H4 (cell line): ENCODE measurements at places on chromosomes 7 and 10. TPM values are rescaled to one million over a fixed set of nuclear protein-coding genes. Genes with fewer than 3 reads are reported as not detected.

The ATG9B gene
- total RNA-seq, result 0.17 TPM in 1 of 2 replicates, not detected in the other

The FGFBP3 gene
- total RNA-seq, result 0.21 and 0.45 TPM in 2 replicates

DNA sequence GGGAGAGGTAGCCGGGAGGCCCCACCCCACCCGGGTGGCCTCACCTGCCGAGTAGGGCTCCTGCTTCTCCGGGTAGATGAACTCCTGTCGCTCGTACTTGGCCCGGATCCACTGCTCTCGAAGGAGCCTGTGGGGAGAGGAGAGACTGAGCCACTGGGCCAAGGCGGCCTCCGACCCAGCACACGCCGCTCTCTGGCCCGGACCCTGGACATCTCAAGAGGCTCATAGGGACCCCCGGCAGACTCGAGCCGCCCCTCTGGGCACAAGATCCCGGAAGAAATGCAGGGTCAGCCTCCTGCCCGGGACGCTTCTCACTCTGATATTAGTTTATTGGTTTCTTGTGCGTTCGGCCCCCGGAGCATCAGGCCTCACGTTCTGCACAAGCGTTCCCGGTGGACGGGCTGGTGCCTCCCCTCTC is 34.5 kb downstream of the ADAP1 start:
- no peak for DNase-seq

- no peak for DNase-seq
These were observed 17.1 kb downstream of the LANCL2 start for GRCh38 chr7:55382251-55382650.

- DNase-seq, result peak; percentile 87
These were observed 59.6 kb upstream of the CAPZA2 start for GRCh38 chr7:116802746-116803152.

DNA sequence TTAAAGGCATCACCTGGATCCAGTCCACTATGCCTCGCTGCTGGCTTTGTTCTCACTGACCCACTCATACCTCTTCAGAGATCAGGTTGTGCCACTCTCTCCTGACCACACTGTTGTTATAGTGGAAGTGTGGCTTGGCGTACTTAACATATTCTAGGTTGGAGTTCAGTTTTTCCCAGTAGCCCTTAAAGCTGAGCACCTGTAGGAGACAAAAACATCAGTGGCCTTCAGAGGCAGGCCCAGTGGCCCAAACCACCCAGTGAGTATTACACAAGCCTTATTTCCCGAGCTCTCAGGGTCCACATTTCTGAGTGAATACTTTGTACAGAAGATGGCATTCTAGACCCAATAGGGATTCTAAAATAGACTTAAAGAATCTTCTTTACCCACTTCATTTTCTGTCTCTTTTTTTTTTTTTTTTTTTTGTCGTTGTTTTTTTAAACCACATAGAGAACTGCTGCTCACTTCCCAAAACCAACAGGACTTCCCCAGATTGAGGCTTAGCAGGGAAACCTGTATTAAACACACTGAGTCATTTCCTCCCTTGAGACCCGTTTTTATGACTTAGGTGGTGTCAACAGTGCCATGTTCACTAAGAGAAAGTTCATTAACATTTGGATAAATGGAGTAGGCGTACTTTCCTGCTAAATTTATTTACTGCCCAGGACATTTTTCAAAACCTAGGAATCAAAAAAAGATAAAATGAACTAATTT is 85.8 kb downstream of the GSAP start:
- peak; percentile 81 for DNase-seq
